ENCODE measurements at places on chromosomes 5 and 9.

DNA sequence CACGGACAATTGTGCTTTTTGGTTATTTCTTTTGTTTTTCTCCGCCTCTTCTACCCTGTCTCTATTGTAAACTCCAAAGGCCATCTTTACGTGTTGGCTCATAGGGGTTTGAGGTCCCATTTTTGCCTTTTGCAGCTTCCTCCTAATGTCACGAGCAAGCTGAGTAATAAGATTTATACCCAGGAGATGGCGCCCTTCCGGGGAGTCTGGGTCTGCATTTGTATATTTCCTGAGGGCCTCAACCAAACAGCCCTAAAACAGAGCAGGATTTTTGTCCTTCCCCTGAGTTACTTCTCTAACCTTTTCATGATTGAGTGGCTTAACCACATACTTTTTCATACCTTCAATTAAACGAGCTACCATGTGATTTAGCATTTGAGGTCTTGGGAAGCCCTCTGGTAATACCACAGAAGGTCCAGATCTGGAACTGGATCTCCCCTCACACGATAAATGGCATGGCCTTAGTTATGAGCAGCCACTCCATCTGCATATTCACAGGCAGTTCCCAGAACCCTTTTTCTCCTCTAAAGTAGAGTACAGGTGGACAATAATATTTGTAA is 11.2 kb upstream of the CFAP95 start:
- no peak for DNase-seq

DNA sequence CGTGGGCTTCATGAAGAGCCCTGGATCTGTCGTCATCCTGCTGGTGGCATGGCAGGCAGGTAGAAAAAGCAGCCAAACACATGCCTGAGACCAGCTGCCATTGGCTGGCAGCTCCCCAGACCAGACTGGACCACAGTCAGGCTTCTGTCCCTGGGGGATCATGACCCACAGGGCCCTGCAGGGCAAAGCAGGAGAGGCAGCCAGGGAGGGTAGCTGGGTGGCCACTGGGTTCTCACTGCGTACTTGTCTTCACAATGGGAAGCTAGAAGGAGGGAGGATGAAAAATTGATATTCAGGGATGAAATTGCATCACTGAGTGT is 67.8 kb upstream of the GARNL3 start:
- DNase-seq: no peak

DNA sequence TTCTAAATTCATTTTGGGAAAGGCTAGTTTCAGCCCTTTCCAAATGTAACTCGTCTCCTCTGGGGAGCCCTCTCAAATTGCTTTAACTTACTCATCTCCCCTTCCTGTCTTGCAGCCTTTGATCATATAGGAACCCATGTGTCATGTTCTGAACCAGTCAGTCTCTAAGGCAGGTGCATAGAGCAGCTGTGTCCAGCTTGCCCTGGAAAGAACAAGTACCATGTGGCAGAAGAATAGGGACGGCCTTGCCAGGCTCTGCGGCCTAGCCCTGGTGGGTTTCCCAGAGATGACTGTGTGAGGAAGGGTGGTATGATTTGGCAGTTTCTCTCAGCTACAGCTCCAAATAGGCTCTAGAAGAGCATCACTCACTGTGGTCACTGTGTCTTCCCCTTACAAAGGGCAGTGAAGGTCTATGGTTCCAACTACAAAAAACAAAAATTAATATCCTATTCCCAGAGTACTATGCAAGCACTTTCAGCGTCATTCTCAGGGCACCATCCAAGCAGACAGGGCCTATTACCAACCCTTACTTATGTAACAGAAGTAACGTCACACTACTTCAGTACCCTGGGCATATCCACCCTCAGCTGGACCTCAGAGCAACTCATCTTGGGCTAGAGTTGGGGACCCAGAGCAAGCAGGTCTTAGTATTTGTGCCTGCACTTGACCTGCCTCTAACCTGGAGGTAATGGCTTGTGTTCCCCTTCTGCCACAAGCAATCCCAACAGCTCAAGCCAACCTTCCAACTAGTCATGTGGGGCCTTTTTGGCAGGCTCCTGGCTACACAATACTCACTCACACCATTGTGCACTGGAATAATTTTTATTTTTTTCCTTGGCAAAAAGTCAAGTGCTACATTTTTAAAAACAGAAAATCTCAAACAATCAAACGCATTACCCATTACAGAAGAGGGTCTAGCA is 37.2 kb upstream of the UBAP2 start:
- no peak for DNase-seq

DNA sequence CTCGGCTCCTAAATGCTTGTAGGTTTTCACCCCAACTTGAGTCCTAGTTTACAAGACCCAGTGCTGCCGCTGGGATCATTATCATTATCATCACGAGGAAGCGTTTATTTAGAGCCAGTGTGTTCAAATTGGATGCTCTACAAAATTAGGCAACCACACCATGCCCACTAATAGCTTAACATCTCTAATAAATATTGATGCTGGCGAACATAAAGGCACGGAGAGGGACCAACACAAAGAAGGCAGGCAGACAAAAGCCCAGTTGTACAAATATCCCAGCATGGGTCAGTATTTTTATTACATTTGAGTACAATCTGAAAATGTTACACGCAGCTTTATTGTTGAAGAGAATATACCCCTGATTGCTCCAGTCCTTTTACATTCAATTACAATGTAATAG is 4.7 kb downstream of the CFAP77 start:
- DNase-seq: no peak

GRCh38 chr5:40797273-40798011 is 732 bp downstream of the PRKAA1 start:
- no peak for DNase-seq
